ENCODE measurements at places on chromosomes 6 and 20.
A peak's percentile ranks its signal among the peaks of the same experiment; 100 is the strongest.

DNA sequence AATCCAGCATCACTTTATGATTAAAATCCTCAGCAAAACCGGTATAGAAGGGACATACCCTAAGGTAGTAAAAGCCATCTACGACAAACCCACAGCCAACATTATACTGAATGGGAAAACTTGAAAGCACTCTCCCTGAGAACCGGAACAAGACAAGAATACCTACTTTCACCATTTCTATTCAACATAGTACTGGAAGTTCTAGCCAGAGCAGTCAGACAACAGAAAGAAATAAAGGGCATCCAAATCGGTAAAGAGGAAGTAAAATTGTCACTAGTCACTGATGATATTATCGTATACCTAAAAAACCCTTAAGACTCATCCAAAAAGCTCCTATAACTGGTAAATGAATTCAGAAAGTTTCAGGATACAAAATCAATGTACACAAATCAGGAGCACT lies 33.3 kb downstream of the BLOC1S5 start:
- no peak for DNase-seq

GRCh38 chr20:53332022-53332837 lies 261.4 kb downstream of the ZNF217 start:
- DNase-seq = no peak

- peak; percentile 49 for DNase-seq
Measured at GRCh38 chr6:1039191-1039590, 272.7 kb upstream of the FOXQ1 start.

DNA sequence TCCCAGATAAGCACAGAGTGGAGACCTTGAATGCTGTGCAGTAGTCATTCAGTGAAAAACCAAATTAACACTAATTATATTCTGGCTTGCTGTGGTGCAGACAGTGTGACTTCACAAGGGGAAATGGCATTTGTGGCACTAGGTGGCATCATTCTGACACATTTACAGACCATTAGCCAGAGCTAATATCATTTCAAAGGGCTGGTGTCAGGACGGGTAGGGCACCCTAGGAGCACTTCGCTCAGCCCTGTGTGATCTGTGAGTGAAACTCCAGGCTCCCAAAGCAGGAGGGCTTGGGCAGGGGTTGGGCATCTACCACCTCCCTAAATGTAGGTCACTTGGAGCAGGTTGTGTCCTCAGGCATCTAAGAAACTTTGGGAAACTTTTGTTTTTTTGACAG lies 555.8 kb downstream of the PKHD1 start:
- no peak for DNase-seq

- DNase-seq = peak; percentile 27
Measured at GRCh38 chr6:16286151-16286522, 47.8 kb downstream of the GMPR start.

DNA sequence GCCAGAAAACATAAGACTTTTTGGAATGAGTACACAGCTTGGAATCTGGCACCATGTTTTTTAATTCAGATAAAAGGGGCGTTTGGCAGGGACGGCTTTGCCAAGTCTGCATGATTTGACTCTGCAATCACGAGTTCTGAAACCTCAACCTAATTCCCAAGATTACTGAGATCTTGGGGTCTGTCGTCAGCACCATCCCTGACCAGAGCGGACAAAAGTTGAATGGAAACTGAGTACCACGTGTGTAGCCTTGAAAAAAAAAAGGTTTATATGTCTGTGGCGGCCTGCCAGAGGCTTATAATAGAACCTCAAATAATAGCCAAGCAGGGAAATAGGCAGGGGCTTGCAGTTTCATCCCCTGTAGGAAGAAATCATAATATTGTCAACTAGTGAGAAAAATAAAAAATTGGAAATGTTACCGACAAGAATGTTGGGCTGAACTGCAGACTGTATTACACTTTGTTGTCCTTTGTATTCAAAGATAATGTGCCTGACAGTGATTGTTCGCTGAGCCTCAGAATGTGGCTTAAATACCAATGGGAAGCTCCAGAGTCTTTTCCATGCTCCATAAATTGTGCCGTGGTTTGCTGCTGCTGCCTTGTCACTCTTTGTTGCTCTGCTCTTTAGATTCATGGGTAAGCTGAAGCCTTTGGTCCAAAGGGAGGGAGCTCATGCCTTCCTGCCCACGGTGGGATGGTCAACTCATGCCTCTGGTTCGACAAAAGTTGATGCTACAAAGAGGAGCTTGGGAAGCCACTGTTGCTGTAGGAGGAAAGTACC lies 118.8 kb upstream of the ARID1B start:
- DNase-seq = no peak

DNA sequence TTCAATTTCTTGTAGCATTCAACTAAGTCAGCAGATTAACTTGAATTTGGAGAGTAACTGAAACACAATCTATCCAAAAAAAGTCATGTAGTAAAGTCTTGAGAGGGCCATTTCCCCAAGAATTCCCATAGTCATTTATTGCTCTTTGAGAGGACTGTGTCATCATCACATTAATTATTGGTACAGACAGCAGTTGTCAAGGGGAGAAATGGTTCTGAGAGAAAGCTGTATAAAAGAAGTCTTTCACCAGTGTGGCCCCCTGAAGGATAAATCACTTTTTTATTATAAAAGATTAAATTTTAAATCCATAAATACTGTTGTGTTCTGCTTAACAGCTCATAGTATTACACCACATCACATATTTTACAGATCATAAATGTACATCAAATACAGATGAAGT lies 111.5 kb downstream of the KHDRBS2 start:
- DNase-seq = no peak

- DNase-seq = no peak
Measured at GRCh38 chr6:169891421-169891820, 140.0 kb downstream of the ERMARD start.

GRCh38 chr6:149153693-149154092 lies 163.8 kb upstream of the TAB2 start:
- no peak for DNase-seq

DNA sequence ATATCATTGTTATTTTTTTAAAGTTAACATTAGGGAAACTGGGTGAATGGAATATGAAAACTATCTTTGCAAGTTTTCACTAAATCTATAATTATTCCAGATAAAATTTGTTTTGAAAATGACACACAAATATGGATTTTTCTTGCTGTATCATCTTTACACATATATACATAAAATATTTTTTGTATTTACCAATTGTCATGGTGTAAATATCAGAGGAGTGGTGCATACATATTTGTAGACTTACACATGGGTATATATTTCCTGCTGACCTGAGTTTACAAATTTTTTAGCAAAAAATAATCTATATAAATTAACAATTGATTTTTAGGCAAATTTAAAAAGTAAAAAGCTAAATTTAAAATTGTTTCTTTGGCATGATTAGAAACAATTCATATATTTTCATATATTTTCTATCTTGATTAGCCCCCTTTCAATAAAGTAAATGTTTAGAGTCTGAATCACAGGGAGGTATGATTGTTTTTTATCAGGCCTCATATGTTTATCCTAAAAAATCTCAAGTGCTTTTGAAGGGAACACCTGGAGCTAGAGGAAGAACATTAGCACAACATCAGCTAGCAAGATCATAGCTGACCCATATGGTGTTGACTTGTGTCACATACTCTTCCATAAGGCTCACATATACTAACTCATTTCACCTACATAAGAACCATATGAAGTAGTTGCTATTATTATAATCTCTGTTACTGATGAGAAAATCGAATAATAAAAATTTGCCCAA lies 671.8 kb upstream of the GJE1 start:
- no peak for DNase-seq

GRCh38 chr6:25061289-25061936 lies 125.7 kb upstream of the RIPOR2 start:
- DNase-seq = no peak

DNA sequence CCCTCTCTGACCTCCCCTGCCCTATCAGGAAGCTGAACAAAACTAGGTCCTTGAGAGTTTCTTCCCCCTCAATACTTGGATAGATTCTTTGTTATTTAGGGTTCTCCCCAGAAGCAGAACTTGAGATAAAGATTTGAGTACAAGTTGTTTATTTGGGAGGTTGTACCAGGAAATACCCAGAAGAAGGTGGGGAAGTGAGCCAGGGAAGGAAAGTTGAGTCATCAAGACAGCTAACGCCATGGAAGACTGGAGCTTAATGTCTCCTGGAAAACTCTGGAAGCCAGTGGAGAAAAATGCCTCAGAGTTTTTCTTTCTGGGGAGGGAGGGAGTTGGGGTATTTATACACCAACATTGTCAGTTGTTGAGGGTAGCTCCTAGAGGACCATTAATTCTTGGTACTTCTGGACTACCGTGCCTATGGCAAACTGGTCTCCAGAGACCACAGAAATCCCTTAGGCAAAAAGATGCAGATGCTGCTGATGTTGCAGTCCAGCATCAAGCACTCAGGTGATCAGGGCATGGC lies 102.6 kb upstream of the ZFP64 start:
- DNase-seq = no peak

GRCh38 chr6:104623052-104623690 lies 236.5 kb downstream of the HACE1 start:
- DNase-seq = peak; percentile 2

DNA sequence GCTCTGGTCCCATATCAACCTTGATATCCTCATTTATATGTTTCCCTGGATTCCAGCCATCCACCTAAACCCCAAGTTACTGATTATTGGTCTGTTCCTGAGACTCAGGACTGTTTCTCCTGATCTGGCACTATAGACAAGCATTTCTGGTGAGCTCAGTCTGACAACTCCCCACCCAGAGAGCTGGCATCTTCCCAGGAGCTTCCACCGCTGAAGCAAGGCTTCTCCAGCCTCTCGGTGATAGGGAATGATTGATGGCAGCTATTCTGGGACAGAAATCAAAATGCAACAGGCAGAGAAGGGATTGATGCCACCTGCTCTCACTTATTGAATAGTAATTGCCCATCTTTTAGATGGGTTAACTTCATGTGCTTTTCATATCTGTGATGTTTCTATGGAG lies 169.7 kb upstream of the GGTLC1 start:
- no peak for DNase-seq

GRCh38 chr6:24472181-24472580 lies 17.2 kb downstream of the GPLD1 start:
- DNase-seq = peak; percentile 88

DNA sequence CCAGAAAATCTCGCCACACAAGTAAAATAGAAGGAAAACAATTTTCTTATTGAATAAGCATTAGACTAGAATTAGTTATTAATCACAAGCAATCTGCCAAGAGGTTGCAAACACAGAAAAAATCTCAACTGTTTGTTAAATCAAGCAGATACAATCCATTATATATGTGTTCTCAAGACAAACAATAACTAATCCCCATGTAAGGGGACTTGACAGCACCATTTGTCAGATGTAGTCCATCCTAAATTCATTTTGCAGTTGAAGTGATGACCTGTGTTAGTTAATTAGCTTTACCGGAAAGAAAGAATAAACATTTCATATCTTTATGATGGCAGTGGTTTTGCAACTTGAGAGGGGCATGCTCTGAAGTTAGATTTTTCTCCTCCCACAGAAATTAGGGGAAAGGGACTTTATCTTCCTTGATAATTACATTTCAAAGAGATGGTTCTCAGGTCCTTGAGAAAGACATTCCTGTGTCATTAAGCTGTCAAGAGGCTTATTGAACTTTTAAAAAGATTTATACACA lies 1588.0 kb downstream of the GRIK2 start:
- no peak for DNase-seq
